Osteocyte (in vitro differentiated cells): ENCODE measurements at places on chromosomes 3 and 15. TPM values are rescaled to one million over a fixed set of nuclear protein-coding genes. Genes with fewer than 3 reads are reported as not detected.

The IL5RA gene
- total RNA-seq = not detected in 2 replicates

The GOLGA6L10 gene
- 1.6 and 2.9 TPM in 2 replicates for total RNA-seq

The KLHL40 gene
- total RNA-seq = not detected in 2 replicates

The HCLS1 gene
- total RNA-seq = 0.57 TPM in 1 of 2 replicates, not detected in the other

The SLTM gene
- 87.3 and 93.9 TPM in 2 replicates for total RNA-seq

GRCh38 chr3:72257738-72258137, 472.8 kb upstream of the PROK2 start:
- no peak for DNase-seq

The DISP2 gene
- total RNA-seq = 1.4 and 1.5 TPM in 2 replicates

The XCR1 gene
- total RNA-seq = not detected in 2 replicates

GRCh38 chr3:186976837-186977750, 46.8 kb downstream of the ST6GAL1 start:
- peak; percentile 89 for DNase-seq
